ENCODE measurements at places on chromosomes 5 and 9.

DNA sequence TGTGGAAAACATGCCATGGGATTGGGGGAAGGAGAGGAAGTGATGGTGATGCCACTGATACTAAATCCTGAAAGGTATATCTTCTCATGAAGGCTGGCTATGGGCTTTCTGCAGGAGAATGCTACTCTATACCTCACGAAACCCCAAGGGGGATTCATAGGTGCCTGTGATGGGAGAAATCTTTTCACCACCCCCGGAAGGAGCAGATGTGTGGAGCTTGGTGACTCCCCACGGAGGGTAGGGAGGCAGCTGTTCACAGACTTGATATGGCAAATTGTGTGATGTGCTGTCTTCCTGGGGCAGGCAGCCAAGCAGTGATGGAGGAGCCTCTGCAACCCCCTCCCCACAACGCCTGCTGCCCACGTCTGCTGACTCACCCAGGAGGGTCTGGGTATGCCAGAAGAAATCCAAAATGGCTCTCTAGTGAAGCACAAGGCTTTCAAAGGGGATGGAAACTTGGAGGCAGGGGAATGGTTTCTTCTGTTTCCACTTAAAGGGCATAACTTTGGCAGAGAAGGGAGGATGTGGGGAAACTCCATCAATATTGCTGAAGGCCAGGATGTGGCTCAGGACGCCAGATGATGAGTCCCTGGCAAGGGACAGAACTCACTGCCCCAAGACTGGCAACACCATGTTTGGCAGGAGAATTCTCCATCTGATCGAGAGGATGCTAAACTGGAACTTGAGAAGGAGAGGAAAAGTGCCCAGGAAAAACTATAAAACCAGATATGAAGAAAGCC, 188.3 kb downstream of the GABBR2 start:
- DNase-seq: no peak

DNA sequence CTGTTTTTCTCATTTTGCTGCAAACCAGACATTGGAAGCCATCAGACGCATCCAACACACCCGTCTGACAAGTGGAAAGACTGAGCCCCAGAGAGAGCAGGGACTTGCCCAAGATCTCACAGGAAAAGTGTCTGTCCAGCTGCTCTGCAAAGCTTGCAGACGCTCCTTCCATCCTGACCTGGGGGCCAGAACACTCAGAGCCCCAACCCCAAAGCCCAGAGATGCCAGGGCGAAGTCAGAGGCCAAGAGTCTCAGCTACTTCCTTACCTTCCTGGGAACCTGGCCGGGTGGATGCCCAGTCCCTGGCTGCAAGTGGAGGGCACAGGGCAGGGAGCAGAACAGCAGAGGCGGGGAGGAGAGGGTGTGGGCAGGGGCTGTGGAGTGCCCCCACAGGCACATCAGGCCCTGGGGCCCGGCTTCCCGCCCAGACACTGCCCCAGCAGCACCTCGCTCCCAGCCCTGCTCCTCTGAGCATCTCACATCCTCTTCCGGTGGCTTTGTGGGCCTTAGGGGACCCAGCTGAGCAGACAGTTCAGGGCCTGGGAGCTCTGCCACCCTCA, 9.7 kb upstream of the RALGDS start:
- no peak for DNase-seq

DNA sequence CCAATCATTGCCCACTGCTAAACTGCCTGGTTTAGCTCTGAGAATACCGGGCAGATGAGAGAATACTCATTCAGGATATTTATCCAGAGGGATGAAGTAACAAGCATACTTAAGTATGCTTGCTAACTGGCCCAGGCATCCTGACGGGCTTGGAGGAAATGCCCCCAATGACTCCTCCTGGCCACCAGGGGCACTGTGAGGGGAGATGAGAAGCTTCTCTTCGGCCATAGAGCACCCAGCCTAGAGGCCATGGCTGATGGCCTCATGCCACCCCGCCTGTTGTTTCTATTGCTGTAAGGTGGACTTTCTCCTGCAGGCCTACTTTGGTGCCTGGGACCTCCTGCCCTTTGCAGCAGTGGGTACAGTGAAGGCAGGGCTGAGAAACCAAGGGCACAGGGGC, 134.5 kb upstream of the FSTL4 start:
- no peak for DNase-seq

- no peak for DNase-seq
Measured at GRCh38 chr5:131615957-131616356, 19.1 kb downstream of the RAPGEF6 start.

DNA sequence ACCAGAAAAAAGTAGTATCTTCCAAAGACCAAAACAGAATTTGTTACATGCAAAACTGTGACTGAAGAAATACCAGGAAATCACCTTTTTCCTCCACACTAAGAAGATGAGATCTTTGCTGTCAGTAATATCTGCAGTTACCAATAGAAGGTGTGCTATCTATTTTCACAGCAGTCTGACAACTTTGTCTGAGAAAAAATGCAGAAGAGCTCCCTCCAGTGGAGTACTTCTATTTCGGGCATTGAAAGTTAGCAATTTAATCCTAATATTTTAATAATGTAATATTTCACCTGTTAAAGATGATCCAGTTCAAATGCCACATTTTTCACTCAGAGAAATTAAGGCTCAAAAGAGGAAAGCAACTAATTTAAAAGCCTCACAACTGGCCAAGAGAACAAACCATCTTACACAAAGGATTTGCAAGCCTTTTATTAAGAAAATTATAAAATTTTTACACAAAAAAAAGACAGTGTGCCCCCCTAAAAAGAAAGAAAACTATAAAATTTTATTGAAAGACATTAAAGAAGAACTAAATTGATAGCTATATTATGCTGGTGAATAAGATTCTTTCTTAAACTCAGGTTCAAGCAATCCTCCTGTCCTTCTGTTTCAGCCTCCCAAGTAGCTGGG, 50.6 kb downstream of the DEPDC1B start:
- peak; percentile 58 for DNase-seq

- DNase-seq: no peak
Measured at GRCh38 chr5:1764606-1764960, 35.1 kb downstream of the MRPL36 start.

- peak; percentile 14 for DNase-seq
Measured at GRCh38 chr9:91676046-91676445, 252.4 kb upstream of the NFIL3 start.

DNA sequence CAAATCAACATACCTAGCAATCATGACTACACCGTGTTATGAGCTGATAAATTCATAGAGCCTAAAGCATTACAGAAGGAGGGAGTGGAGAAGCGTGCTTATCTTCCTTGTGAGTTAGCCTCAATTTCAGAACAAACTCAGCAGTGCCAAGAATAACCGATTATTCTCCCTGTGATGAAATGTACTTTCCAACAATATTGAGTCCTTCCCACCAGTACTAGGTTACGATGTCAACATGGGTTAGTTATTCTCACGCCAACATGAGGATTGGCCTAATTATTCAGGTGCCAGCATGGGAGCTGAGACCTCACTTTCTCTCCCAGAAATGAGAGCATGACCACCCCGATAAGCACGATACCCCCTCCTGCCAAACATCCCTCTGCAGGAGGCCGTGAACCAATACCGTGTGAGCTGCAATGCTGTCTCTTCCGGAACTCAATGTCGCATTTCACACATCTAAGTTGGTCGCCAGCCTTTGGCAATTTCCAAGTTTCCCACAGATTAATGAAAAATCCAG, 193.7 kb downstream of the ENC1 start:
- no peak for DNase-seq

Data from iris pigment epithelial cell (primary cell).